Ascending aorta (tissue), 2 donors: ENCODE measurements at places on chromosomes 2 and 18.

DNA sequence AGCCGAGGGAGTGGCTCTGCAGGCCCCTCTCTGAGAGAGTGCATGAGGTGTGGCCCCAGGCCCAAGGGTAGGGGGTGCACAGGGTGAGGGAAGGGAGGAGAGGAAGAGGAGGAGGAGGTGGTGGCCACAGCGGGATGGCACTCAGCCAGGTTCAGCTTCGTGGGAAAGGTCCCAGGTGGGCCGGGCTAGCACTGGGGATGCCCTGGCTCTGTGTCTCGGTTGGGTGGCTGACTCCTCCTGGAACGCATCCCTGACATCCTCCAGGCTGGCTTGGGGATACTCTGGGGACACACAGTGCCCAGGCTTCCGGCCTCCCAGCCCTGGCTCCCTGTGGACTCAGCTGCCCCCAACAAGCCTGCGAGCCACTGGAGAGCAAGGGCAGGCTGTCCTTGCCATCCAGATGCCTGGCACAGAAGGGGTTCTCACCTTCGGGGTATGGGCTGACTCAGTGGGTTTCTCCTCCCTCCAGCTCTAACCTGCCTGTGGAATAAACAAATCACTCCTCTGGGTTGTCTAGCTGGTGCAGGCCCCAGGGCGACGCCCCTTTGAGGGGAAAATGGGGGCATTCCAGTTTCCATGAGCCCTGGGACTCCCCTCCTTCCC is 582 bp upstream of the ZAP70 start:
- DNase-seq = no peak

DNA sequence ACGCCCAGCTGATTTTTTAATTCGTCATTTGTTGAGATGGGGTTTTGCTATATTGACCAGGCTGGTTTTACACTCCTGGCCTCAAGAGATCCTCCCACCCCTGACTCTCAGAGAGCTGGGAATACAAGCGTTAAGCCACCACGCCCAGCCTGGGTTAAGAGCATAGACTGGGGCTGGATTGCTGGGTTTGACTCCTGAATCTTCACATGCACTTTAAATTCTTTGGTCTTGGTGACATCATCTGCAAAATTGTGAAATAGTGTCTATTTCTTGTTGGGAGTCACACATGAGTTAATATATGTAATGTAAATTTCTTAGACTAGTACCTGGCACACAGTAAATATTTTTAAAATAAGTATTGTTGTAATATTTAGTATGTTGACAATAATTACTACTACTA is 257.4 kb downstream of the DOK6 start:
- DNase-seq = no peak

DNA sequence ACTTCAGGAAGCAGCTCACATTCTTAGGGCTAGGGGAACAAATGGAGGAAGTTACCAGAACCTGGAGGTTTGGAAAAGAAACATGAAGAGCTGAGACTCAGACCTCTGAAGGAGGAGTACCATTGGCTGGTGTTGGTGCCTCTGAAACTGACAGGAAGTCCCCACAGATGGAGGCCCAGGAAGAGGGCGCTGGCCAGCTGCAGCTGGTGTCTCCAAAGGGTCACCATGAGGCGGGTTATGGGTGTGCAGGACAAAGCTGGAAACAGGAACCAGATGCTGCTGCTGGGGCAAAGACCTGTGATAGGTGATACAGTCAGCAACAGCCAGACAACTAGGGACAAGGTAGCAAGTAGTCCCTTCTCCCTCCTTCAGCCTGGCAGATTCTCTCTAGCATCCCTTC is 136.5 kb upstream of the SERPINE2 start:
- no peak for DNase-seq

GRCh38 chr2:145258903-145259579 is 739.1 kb upstream of the ZEB2 start:
- no peak for DNase-seq

GRCh38 chr2:206799083-206799482 is 33.7 kb downstream of the FASTKD2 start:
- DNase-seq = no peak

GRCh38 chr2:222525811-222526210 is 101.5 kb downstream of the SGPP2 start:
- no peak for DNase-seq

- DNase-seq = no peak
Observed at GRCh38 chr18:58544179-58544578, 84.7 kb downstream of the ALPK2 start.

DNA sequence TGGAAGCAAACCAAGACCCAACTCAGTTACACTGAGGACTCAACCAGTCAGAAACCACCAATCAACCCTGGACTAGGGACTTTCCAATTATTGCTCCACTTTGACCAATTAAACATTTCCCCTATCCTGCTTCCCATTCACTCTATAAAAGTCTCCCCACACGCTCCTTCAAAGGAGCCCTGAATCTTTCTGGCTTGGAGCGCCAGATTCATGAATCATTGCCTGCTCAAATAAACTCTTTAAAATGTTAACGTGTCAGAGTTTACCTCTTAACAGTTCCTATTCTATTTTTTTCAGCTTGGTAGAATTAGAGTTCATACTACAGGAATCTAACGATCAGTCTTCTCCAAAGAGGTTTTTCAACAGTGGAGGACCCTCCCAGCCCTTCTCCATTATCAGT is 20.7 kb upstream of the SULT1C2 start:
- DNase-seq = no peak

GRCh38 chr2:25558262-25558661 is 115.1 kb downstream of the DTNB start:
- no peak for DNase-seq

GRCh38 chr2:99469394-99469793 is 20.4 kb downstream of the REV1 start:
- no peak for DNase-seq

- DNase-seq = no peak
Observed at GRCh38 chr2:73109431-73110167, 3.1 kb downstream of the RAB11FIP5 start.

DNA sequence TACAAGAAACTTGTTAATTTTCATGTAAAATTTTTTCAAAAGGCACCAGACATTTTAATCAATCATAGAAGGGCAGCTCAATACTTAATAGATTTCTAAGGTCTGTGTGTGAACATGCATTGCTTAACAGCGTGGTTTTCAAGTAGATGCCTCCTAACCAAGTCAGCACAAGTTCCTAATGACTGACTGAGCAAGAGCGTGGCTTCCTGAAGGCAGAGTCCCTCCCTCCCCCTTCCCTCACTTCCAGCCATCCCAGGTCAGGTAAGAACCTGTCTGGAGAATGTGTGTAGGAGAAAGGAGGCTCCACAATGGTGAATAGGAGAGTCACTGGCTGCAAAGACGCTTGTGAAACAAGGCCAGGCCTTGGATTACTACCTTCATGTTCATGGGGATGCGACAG is 33.5 kb upstream of the DAPL1 start:
- DNase-seq = no peak

GRCh38 chr2:226790011-226790410 is 9.6 kb downstream of the IRS1 start:
- no peak for DNase-seq

- DNase-seq = no peak
Observed at GRCh38 chr2:130834931-130835765, 1.6 kb upstream of the ARHGEF4 start.

DNA sequence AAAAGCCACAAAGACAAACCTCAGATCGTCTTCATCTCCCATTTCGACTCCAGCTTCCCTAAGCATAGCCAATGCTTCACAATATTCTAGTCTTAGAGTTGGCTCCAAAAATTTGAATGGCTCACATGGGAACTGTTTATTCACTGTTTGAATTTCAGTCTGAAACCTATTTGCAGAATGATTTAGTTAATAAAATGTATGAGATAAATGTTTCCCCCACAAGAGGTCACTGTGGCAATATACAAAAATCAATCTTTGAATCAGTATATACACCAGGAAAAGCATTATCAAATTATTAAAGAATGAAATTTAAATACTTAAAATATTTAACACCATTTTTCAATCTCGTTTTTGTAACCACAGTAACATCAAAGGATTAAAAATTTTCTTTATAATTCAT is 40.0 kb upstream of the MCM6 start:
- DNase-seq = no peak

DNA sequence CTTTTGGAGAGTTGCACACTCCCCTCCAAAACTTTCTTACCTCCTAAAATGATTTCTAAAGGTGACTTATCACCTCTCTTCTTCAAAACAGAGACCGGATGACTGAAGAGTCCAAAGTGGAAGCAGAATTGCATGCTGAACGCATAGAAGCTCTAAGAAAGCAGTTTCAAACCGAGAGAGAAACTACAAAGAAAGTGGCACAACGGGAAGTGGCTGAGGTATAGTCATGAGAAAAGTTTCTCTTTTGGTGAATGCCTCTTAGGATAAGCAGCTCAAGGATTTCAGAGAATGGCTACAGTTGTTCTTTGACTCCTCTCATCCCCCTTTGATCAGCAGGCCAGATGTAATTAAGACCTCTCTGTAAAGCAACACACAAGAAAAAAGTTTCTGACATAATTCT is 73.6 kb downstream of the GTF3C3 start:
- DNase-seq = no peak

DNA sequence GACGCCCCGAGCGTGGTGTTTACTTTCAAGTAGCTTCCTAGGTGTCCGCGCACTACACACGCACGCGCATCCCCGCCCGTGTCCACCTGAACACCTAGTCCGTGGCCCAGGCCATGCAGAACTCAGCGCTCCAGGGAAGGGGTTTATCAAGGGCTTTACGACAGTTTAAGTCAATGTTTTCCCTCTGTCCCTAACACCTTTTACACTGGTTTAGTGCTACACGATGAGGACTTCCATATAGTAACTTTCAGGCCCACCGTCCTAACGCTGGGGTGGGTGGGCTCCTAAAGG is 1.4 kb upstream of the BCL2 start:
- no peak for DNase-seq

DNA sequence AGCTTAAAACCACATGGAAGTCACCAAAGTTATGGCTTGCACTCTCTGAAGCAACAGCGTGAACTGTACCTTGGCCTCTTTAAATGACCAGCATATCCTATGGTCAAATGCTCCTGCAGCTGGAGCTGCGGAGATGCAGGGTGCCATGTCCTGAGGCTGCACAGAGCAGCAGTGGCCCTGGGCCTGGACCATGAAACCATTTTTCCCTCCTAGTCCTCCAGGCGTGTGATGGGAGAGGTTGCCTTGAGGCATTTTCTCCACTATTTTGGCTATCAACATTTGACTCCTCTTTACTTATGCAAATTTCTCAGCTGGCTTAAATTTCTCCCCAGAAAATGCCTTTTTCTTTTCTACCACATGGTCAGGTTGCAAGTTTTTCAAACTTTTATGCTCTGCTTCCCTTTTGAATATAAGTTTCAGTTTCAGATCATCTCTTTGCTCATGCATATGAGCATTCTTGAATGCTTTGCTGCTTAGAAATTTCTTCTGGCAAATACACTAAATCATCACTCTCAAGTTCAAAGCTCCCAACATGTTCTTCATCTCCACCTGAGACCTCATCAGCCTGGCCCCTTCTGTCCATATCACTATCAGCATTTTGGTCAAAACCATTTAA is 82.9 kb upstream of the TMEFF2 start:
- no peak for DNase-seq
